ENCODE measurements at places on chromosomes 2 and 18.

DNA sequence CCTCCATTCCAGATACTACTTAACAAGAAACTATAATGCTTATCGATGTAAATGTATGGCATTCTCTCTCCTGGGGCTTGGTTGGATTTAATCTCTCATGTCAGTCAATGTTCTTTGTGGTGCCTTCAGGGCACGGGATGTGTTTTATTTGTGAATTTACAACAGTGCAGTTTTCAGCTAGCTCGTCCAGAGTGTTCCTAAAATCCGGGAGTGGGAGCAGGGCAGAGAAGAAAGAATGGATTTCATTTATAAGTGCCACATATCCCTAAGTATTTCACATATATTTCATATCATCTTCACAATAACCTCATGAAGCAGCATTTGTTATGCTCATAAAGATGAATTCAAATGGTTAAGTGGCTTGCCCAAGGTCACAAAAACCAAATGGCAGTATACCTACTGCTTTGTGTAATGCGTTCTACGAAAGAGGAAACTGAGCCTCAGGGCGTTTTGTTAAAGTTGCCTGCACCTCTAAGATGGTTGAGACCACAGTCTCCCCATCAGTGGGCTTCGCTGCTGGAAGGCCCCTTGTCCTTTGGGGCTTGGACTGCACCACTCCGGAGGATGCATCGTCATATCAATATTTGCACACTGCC is 134.7 kb upstream of the MGAT5 start:
- DNase-seq: no peak

DNA sequence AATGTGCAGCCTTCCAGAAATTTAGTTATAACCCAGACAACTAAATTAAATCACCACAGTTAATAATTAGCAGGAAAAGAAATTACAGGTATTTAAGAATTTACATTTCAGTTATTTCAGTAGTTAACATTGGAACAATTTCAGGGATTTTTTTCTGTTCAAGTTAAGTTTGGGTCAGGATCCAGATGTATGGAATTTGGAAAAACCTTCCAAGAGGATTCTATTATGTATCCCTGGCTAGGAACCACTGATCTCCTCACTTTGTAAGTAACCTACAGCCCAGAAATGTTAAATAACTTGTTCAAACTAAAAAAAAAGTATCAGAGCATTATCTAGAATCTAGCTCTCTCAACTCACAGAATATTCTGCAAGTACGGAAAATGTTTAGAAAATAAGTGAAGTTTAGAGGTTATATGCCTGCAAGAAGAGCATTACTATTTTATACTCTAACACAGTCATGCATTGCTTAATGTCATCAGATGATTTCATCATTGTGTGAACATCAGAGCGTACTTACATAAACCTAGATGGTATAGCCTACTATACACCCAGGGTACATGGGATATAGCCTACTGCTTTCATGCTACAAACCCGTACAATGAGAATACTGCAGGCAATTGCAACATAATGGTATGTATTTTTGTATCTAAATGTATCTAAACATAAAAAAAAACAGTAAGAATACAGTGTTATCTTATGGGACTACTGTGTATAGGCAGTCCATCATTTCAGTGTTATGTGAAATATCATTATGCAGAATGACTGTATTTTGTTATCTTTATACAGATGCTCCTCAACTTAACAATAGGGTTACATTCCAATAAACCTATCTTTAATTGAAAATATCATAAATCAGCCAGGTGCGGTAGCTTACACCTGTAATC is 6.1 kb downstream of the NCKAP1 start:
- DNase-seq: no peak

- DNase-seq: no peak
Observed at GRCh38 chr2:32802877-32803276, 143.9 kb upstream of the LTBP1 start.

- DNase-seq: no peak
Observed at GRCh38 chr2:211934811-211935210, 603.8 kb downstream of the ERBB4 start.

DNA sequence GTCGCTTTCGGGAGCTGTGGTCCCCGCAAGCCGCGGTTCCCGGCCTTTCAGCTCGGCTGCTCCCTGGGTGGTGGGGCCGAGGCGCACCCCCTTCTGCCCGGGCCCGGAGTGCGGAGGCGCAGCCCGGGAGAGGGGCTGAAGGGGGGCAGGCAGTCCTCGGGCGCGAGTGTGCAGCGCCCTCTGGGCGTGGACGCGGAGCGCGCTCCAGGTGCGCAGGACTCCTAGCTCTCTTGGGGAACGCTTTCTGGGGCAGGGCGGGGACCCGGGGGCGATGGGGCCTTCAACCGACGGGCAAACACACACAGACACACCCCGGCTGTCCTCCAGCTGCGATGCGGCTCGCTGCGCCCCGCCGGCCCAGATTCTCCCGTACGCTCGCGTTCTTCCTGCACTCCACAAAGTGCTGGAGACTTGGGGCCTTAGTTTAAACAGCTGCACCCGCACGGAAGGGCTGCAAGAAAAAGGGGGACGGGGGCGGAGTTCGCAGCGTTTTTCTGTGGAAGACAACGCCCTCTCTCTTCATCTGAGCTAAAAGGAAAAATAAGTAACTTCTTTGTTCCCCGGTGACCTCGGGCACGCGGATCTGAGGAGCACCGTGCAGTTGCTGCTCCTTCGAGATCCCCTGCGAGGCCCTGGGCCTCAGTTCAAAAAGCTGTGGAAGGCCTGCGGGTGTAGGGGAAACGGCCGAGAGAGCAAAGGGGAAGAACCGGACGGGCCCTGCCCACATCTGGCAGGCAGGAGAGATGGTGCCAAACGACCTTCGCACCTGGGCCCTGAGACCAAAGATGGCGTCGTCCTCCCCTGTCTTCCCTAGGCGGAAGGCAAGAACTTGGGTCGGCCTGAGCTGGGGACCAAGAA is 593 bp upstream of the SDC1 start:
- DNase-seq: peak; percentile 58

- DNase-seq: no peak
Observed at GRCh38 chr2:69340101-69340775, 46.8 kb downstream of the GFPT1 start.

- no peak for DNase-seq
Observed at GRCh38 chr2:6823111-6823510, 42.6 kb downstream of the CMPK2 start.

DNA sequence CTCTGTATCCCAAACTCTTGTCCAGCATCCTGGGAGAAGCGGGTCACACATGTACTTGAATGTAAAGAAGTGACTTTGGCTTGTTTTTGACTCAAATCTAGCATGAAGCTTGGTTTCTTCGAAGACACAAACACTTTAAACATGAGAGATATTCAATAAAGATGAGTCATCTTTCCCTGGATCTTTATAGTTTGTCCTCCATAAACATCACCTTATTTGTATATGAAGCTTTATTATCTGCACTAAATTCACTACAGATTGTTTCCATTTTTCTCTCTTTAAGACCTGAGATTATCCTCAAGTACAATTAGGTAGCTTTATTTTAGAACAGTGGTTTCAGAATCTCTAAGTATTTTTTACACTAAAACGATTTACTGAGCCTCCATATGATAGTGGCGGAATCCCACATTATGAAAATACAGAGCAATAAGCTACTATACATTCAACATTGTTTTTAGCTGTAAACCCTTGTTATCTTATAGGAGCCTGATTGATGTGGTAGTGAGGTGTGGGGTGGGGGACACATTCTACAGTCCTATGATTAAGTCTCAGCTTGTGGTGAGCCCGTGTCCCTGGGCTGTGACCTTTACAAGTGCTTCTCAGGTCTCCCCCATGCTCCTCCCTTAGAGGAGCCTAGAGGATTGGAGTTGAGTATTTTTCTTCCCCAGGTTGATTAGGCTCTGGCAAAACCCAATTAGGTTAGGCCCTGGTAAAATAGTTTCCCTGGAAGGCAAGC is 79.6 kb upstream of the RAPGEF4 start:
- no peak for DNase-seq

DNA sequence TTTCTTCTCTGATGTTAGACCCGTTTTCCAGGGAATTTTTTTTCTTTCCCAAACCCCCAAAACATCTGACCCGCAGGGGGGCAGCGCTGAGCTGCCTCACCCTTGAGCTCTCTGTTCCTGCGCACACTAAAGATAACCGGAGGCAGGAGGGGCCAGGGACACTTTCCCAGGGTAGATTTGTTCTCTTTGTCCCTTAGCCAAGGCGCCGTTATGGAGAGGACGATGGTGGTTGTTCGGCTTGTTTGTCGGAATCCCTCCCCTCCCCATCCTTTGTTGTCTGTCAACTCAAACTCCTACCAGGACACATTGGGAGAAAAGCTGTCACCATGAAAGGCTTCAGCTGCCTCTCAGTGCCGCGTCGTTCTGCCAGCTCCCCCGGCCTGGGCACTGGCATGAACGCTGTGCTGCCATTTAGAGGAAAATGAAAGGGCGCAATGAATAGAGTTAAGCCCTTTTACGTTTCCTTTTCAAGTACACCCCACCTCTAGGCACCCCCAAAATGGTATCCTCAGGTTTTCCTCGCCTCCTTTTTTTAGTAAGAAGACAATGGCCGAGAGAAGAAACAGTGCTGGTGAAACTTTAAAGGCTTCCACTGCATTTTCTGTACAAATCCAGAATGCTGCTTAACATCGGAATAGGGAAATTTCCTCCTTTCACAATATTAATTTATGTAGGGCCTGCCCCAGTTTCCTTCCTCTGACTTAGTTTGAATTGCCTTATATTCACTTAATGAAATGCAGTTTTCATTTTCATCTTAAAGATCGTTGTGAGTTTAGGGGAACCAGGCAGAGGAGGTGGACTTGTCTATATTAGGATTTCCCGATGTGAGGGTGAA is 62.1 kb downstream of the RND3 start:
- no peak for DNase-seq

DNA sequence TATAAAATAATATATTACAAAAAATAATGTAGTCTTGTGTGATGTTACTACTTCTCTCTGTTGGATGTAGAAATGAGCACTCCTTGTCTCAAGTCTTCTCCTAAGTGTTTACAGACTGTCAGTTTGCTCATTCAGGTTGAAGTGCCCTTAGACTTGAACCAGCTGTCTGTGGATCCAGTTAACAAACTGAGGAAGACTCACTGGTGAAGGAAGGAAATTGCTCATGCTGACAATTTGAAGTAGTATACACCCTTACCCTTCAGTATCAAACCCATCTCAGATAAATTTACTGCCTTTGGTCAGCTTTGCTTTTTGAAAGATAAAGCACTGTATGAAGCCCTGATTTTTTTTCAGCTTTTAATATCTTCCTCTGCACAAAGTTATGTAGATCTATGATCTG is 854.2 kb upstream of the ZEB2 start:
- DNase-seq: no peak

DNA sequence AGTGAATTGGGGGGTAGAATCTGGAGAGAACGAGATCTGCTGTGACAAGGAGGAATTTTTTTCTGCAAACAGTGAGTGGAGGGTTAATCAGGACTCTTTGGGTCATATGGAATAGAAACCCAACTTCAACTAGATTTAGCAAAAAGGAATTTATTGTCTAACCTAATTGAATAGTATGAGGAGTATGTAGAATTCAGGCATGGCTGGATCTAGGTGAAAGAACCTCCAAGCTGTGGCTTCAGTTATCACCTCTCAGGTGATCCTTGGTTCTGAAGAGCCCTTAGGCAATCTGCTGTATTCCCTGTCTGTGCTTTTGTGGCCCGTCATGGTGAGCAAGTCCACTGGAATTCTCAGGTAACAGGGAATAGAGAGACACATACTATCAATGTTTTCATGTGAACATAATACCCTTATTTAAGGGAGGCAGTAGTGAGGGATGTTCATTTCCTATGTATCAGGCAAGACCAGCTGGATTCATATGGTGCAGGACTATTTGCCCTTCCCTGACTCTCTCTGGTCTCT is 164.7 kb downstream of the ALPK2 start:
- no peak for DNase-seq

DNA sequence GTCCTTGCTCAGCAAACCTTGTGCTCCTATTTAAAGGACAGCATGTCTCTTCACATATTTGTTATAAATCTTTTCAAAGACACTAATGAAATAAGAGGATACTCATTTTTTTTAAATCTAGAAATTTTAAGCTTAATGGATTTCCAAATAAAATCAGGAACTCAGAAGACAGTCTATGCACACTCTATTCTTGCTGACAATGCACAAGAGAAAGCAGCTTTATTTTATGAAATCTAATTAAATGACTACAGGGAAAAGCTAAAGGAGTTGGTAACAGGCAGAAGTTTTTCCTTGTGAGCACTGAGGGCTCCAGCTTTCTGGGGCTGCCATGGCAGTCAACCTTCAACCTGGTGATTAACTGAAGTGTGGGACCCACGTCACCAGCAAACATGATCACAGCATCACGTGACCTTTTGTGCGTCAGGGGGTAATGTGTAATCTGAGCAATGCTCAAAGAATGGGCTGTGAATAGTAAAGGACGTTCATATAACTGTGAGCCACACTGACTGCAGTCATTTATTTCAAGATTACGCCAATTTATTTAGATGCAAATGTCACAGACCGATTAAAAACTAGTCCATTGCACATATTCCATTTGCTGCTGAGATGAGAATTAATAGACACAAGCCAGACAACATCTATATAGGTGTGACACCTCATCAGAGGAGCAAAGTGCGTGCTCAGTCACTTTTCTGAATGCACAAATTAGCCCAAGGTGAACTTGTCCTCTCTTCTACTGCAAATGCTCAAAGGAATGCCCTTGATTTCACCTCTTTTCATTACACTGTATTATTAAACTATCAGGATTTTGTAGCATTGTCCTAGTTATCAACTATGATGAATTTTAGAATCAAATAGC is 11.6 kb upstream of the DNER start:
- DNase-seq: peak; percentile 8

- DNase-seq: no peak
Observed at GRCh38 chr2:232577841-232578240, 27.4 kb downstream of the EIF4E2 start.

DNA sequence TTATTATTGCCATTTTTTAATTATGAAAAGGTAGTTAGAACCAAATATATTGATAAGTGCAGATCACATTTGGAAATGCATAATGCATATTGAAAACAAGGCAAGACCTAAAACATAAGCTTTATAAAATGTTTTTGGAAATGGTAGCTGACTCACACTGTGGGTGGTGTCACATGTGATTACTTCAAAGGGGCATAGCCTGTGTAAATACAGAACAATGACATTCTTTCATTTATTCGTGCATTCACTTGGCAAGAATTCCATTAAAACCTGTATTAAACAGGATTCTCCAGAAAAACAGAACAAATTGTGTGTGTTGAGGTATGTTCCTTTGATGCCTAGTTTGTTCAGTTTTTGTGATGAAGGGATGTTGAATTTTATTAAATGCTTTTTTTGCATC is 427.3 kb upstream of the ST6GAL2 start:
- DNase-seq: no peak

- DNase-seq: no peak
Observed at GRCh38 chr2:133836691-133837345, 268.6 kb upstream of the NCKAP5 start.

- DNase-seq: no peak
Observed at GRCh38 chr18:50820901-50821520, 1.2 kb upstream of the MRO start.

- no peak for DNase-seq
Observed at GRCh38 chr2:205754285-205754923, 72.1 kb downstream of the NRP2 start.

GRCh38 chr18:77705301-77705700 is 455.7 kb downstream of the GALR1 start:
- DNase-seq: no peak

Data from NCI-H774 (cell line).